Posterior vena cava (tissue), 2 donors: ENCODE measurements at places on chromosomes 4 and X. TPM values are rescaled to one million over a fixed set of nuclear protein-coding genes. Genes with fewer than 3 reads are reported as not detected.

DNA sequence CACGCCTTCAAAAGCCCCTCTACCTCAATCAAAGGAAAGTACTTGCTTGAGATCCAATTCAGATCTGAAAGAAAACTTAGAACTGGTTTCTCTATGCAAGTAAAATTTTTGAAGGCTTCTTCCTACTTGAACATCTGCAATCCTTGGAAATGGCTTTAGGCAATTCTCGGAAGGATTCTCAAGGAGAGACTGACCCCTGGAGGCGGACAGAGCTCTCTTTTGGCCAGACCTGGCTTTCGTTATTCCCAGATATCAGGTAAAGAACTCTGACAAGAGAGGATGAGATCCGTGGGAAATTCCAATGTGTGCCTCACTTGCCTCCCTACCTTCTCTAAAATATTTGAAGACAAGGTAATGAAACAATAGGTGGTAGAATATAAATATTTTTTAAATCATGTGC, 670.3 kb upstream of the FAM241A start:
- no peak for DNase-seq

DNA sequence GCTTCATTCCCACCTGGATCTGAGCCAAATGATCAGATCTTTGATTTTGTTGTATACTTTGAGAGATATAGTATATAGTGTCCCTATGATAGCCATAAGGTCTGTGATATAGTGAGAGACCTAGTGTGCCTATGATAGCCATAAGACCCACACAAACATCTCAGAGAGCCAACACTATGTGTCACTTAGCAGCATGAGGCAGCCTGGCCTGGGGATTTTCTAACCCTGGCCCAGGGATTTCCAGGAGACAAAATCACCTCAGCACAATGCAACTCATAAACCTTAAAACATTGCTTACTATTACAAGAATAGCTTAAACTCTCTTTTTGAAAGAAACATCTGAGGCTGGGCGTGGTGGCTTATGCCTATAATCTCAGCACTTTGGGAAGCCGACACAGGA, 23.2 kb upstream of the COL25A1 start:
- no peak for DNase-seq

DNA sequence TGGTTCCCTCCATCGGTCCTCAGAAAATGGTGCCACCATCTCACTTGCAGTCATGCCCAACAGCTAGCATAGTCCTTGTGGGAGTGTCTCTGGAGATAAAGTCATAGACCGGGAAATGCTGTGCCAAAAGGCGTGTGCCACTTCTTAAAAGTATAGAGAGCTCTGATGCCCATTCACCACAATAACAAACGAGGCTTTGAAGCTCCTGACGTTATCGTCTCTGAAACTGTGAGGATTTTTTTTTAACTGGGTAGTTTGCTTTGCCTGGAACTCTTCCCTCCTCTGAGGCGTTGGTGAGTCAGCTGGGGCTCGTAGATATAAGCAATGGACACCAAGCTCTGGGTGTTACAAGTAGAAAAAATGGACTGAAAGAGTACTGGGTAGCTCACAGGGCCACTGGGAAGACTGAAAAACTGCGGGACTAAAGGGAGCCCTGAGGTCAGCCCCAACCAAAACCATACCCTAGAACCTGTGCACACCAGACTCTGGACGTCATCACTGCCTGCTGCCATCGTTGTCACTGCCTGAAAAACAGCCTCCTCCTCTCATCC, 89.4 kb upstream of the TRIM2 start:
- peak; percentile 76 for DNase-seq

GRCh38 chrX:44245733-44246132, 97.7 kb downstream of the EFHC2 start:
- no peak for DNase-seq

DNA sequence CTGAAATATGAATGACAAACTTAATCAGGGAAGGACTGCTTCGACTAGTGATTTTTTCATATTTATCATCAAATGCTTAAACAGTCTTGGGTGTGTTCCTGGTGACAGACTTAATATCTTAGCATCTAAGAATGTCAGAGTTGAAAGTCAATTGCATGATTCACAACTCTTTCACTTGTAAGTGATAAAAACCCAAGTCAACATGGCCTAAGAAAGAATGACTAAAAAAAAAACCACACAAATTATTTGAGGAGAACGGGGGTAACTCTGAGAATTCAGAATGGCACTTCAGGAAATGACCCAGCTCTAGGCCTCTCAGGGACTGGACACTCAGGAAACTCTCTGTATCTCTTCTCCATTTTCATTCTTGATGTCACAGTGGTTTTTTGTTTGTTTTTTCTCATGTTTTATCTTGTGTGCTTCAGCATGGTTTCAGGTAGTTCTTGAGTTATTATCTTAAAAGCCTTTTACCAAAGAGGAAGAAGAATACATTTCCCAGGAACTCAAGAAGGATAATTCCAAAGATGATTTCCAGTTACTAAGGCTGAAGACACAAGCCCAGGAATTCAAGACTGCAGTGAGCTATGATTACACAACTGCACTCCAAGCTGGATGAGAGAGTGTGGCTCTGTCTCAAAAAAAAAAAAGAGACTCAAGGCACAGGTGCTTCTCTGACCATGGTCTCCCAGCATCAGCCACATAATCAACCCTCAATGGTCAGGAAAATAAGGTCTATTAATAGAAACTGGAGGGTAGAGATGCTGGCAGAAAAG, 1697.8 kb upstream of the IGFBP7 start:
- DNase-seq = no peak

DNA sequence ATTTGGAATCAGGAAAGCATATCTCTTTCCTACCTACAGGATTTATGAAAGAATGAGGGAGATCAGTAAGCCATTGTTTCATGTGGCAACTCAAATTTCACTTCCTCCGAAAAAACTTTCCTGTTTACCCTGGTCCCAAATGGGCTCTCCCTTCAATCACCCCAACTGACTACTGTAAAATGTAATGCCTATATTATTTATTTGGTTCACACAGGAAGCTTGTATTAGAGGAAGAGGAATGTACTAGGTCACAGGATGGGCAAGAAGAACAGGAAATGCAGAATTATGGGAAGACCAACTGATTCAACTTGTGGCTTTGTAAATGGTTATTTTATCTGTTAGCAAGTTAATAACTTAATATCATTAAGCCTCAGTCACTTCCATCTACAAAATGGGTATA, 23.1 kb downstream of the COL4A6 start:
- DNase-seq = no peak

GRCh38 chr4:123613586-123614344, 217.2 kb downstream of the SPRY1 start:
- DNase-seq = no peak

Gene HSPA4L
- 7.7 TPM for total RNA-seq

DNA sequence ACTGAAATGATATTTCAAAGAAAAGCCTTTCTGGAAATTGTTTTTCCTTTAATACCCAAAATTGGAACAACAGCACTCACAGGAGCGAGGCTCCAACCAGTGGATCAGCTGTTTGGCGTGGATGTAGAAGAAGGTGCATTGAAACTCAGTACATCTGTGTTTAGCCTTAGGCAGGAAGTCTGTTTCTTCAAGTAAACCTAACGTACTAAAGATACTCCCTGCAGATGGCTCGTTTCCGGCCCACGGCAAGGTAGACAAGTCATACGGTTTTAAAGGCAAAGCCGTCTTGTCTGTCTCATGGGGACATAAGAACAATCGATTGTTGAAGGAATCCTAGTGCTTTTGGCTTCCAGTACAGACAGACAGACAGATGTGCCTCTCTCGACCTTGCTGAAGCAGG, 50.0 kb upstream of the CLCN4 start:
- no peak for DNase-seq

Gene QRFPR
- not detected for total RNA-seq

- no peak for DNase-seq
These were observed 321.7 kb downstream of the TEX13C start for GRCh38 chrX:125641405-125641804.

DNA sequence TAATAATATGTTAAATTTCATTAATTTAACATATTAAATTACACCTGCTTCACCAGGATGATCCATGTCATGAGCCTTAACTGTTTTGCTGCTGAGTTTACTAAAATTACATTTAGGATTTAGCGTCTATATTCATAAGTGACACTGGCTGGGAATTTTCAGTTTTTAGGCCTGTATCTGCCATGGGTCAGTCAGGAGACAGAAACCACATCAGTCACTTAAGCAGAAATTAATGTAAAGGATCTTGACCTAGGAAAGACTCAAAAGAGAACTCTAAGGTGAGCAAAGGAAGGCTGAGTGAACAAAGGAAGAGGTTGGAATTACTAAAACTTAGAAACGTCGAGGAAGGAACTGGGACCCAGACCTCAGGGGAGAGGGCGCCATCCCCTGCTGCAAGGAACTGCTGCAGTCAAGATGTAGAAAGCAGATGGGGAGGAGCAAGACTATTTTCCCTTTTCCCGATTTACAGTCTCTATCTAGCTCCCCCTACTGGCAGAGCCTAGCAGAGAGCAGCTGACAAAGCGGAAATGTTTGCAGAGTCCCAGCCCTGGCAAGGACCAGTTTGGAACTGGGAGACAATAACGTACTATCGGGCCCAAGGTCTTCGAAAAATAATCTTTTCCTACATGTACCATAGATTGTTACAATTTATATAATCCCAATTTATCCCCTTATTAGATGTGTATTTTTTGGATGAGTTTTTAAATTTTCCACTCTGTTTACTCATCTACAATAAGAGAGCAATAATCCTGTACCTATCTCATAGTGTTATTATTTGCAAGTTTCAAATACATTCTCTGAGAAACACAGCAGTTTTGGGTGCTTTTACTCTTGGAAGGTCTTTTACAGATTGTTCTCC, 22.6 kb upstream of the RBBP7 start:
- DNase-seq = no peak

DNA sequence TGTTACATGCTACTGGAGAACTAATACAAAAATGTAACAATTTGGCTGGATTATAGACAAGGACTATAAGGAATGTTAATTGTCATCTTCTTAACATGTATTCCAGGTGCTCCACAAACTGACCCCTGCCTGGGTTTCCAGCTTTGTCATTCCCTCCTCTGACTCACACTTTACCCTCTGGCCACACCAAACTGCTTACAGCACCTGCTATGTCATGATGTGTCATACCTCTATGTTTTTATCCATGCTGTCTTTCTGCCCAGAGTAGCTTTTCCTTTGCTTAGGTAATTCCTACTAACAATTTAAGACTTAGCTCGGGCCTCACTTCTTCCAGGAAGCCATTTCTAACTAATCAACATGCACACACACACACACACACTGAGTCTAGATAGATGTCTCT, 14.0 kb upstream of the SHROOM4 start:
- DNase-seq = no peak

DNA sequence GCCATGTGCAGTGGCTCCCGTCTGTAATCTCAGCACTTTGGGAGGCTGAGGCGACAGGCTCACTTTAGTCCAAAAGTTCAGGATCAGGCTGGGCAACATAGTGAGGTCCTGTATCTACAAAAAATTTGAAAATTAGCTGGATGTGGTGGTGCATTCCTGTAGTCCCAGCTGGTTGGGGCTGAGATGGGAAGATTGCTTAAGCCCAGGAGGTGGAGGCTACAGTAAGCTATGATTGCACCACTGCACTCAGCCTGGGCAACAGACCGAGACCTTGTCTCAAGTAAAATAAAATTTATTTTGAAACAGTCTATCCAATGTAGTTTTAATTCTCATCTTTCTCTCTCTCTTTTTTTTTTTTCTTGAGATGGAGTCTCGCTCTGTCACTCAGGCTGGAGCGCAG, 21.1 kb downstream of the RBM10 start:
- peak; percentile 61 for DNase-seq

- DNase-seq = no peak
These were observed 19.1 kb downstream of the SASH3 start for GRCh38 chrX:129798888-129799287.

- DNase-seq = no peak
These were observed 435.6 kb downstream of the TMA16 start for GRCh38 chr4:163930086-163930485.

DNA sequence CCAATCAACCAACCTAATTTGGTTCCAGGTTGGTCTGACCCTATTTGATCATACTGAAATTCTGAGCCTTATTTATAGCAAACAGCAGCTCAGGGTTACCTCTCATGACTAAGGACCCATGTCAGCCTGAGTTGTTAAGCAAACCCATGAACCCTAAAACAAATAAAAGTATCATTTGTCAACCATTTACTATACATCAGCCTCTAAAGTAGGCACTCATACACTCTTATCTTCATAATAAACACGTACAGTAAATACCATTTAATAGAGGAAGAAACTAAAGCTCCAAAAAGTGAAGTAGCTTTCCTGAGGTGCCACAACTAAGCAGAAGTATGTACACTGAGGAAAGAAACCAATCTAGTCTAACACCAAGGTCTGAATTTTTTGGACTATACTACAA, 25.2 kb downstream of the MANBA start:
- no peak for DNase-seq

Gene TEX11
- not detected for total RNA-seq

- DNase-seq = no peak
These were observed 1411.1 kb upstream of the TENM3 start for GRCh38 chr4:180832073-180832472.

- no peak for DNase-seq
These were observed 10.0 kb upstream of the ASMTL start for GRCh38 chrX:1462596-1463251.

- peak; percentile 84 for DNase-seq
These were observed 442 bp upstream of the MCUB start for GRCh38 chr4:109559625-109559982.

- no peak for DNase-seq
These were observed 668.3 kb upstream of the NR3C2 start for GRCh38 chr4:149110481-149110880.

DNA sequence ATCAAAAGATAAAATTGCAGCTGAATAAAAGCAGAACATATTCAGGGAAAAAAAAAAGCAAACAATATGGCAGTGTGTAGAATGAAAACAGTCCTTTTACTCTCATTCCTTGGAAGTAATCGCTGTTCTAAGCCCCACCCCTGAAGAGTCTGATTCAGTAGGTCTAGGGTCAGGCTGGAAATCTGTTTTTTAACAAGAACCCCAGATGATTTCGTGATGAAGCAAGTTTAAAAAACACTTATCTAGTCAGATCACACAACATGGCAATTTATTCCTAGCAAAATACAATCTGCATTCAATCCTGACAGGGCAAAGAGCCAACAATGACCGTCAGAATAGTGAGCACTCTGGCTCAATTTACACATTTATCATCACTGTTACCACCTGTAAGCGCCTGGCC, 16.1 kb downstream of the FAM120C start:
- DNase-seq = no peak

Gene HELT
- not detected for total RNA-seq
